ENCODE measurements at places on chromosomes 11 and 22.

- DNase-seq = peak; percentile 91
Observed at GRCh38 chr11:117232092-117232878, at the start of gene RNF214. Gene RNF214 (plus strand): TSS chr11:117232671. CDS start chr11:117234273, 1,602 bp downstream.

- DNase-seq = peak; percentile 81
Observed at GRCh38 chr11:75142714-75143419, 8.0 kb upstream of the SLCO2B1 start.

GRCh38 chr11:115345361-115345760, 158.9 kb downstream of the CADM1 start:
- no peak for DNase-seq

- DNase-seq = no peak
Observed at GRCh38 chr22:37604875-37605274, 3.8 kb upstream of the GGA1 start.

GRCh38 chr11:126280595-126280994, 2.3 kb upstream of the TIRAP start:
- peak; percentile 42 for DNase-seq

- DNase-seq = no peak
Observed at GRCh38 chr22:26574001-26574723, 15.8 kb downstream of the TPST2 start.

DNA sequence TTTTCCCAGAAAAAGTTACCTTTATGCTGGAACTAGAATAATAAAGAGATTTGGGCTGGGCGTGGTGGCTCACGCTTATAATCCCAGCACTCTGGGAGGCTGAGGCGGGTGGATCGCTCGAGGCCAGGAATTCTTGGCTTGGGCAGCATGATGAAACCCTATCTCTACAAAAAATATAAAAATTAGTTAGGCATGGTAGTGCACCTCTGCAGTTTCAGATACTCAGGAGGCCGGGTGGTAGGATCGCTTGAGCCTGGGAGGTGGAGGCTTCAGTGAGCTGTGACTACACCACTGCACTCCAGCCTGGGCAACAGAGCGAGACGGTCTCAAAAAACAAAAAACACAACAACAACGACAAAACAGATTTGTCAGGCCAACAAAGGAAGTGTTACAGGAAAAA, 119.3 kb upstream of the OR9Q1 start:
- no peak for DNase-seq

GRCh38 chr11:69005183-69005630, 7.8 kb downstream of the MRGPRF start:
- no peak for DNase-seq

DNA sequence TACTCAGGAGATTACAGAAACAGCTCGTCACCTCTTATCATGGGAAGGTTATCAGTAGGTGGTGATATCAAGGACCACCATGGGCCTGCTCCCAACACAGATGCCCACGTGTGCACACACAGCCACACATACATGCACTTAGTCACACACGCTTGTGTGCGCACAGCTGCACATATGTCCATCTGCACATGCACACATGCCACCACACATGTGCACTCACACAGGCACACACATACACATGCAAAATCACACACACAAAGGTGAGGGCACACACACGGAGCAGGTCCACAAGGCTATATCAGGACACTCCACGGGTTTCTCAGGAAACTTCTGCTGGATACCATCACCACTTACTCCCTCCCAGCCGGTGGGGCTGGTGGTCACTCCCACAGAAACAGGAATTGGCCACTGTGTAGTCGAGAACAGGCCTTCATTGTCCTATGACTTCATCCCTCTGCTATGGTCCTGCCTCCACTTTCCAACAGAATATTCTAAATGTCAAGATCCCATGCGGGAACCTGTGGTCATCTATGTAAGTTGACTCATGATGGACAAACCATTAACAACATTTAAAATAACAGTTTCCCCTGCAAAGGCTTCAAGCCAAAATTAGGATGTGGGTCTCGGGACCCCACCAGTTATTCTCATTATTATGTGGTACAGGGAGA, 2.2 kb downstream of the C11orf24 start:
- DNase-seq = no peak
